CD4-positive, alpha-beta T cell treated with Interleukin-15 for 1 hour (primary cell): ENCODE measurements at places on chromosomes 1 and 21.

GRCh38 chr1:23007106-23007505, 8.5 kb downstream of the TEX46 start:
- no peak for DNase-seq

DNA sequence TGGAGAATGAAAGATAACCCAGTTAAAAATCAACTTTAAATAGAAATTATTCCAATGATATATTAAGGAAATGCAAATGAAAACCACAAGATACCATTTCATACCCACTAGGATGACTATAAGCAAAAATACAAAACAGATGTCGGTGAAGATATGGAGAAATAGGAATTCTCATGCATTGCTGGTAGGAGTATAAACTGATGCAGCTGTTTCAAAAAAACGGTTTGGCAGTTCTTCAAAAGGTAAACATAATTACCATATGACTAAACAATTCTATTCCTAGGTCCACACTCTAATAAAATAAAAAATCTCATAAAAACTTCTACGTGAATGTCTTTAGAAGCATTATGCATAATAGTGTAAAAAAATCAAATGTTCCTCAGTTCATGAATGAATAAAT, 763.3 kb upstream of the BRINP3 start:
- DNase-seq = no peak

DNA sequence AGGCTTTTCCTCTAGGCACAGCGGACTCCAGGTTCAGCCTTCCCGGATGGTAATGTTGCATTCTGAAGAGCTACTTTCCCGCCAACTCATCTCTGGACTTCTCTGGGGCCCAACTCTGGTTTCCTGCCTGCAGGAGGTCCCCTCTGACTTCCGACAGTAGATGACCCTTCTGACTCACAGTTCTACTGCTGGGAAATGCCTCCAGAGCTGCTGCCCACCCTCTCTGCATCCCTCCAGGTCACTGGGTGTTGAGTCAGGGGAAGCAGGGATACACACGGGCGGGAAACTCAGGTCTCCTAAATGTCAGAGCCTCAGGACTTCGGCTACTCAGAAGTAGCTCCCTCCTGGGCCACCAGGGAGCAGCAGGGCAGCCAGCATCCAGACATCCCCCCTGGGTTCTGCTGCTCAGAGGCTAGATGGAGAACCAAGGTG, 2.1 kb upstream of the KIF21B start:
- no peak for DNase-seq

- DNase-seq = no peak
Observed at GRCh38 chr1:200041337-200042118, 14.0 kb downstream of the NR5A2 start.

DNA sequence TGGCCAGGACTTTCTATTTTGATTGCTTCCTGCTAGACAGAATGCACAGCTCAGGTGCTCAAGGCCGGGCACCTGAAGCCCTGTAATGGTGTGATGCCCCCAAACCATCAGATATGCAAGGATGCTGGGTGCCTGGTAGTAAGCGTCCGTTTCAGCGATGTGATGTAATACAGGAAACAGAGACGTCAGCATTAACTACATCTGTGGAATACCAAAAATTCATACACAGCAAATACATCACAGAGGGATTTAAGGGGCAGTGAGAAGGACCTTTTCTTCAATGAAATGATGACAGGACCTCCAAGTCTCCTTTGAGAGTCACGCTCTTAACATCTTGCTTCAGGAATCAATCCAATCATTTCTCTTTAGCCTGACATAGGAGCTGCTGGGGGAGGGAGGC, 64.4 kb downstream of the SIM2 start:
- no peak for DNase-seq

DNA sequence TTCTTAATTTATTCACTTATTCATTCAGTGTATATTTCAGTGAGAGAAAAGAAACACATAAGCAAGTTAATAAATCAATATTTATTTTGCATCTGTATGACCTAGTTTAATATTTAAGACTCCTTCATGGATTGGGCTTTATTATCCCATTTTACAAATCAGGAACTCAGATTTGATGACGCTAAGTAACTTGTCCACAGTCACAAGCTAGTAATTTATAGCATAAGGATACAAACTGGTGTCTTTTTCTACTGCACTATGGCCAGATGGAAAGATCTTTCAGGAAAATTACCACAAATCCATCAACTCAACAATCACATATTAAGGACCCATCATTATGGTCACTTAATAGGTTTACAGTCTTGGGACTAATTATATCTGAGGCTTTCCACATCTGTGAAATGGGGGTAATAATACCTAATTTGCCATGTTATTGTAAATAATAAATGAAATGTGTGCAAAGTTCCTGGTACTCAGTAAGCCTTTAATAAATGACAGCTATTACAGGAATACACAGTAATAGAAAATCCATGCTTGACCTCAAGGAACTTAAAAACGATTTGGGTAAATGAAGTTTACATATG, 13.3 kb downstream of the CDKN2C start:
- no peak for DNase-seq

DNA sequence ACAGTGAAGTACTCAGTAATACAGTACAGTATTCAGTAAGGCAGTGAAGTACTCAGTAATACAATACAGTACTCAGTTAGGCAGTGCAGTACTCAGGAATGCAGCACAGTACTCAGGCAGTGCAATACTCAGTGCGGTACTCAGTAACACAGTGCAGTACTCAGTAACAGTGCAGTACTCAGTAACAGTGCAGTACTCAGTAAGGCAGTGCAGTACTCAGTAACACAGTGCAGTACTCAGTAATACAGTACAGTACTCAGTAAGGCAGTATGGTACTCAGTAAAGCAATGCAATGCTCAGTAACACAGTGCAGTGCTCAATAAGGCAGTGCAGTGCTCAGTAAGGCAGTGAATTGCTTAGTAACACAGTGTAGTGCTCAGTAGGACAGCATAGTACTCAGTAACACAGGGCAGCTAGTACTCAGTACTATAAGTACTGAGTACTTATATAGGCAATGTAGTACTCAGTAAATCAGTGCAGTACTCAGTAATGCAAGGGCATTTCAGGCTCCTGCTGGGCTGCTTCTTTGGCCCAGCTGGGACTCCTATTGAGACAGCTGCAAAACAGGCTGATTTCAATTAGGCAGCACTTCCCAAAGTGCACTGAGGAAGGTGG, 411.3 kb downstream of the DISC1 start:
- no peak for DNase-seq

- DNase-seq = no peak
Observed at GRCh38 chr1:224509907-224510306, 75.3 kb upstream of the WDR26 start.
